Epithelial cell of proximal tubule (primary cell): ENCODE measurements at places on chromosomes 1 and 21. TPM values are rescaled to one million over a fixed set of nuclear protein-coding genes. Genes with fewer than 3 reads are reported as not detected.

Gene OR2T2
- not detected in 2 replicates for total RNA-seq

Gene HRNR
- not detected in 2 replicates for total RNA-seq

Gene CELA3A
- not detected in 2 replicates for total RNA-seq

Gene GNAT2
- 0.58 TPM in 1 of 2 replicates, not detected in the other for total RNA-seq

Gene ERICH3
- 0.14 TPM in 1 of 2 replicates, not detected in the other for total RNA-seq
